ENCODE measurements at places on chromosomes 16 and 17. TPM values are rescaled to one million over a fixed set of nuclear protein-coding genes. Genes with fewer than 3 reads are reported as not detected.

KRTAP4-3 gene
- not detected for total RNA-seq

SNX20 gene
- total RNA-seq, result not detected

ARMC7 gene
- 9.9 TPM for total RNA-seq

GAS7 gene
- total RNA-seq, result 2.0 TPM

CCL17 gene
- not detected for total RNA-seq

CAPNS2 gene
- total RNA-seq, result not detected

MYL11 gene
- total RNA-seq, result not detected

CACNG3 gene
- total RNA-seq, result 2.2 TPM

HSPB9 gene
- 0.44 TPM for total RNA-seq

KCNJ16 gene
- total RNA-seq, result 0.27 TPM

SLFN12L gene
- not detected for total RNA-seq

CACNG5 gene
- 45.1 TPM for total RNA-seq

NEUROD2 gene
- 6.3 TPM for total RNA-seq

DECR2 gene
- total RNA-seq, result 26.2 TPM

SRL gene
- 0.37 TPM for total RNA-seq

RTN4RL1 gene
- total RNA-seq, result 50.3 TPM

C17orf67 gene
- not detected for total RNA-seq

HBM gene
- not detected for total RNA-seq

All from glutamatergic neuron (in vitro differentiated cells).